Stimulated activated CD4-positive, alpha-beta T cell treated with anti-CD3 and anti-CD28 coated beads, Interleukin-1b, Interleukin-23, amount 100 ng/mL, for 48 hours (primary cell): ENCODE measurements at places on chromosomes 7 and 10.

DNA sequence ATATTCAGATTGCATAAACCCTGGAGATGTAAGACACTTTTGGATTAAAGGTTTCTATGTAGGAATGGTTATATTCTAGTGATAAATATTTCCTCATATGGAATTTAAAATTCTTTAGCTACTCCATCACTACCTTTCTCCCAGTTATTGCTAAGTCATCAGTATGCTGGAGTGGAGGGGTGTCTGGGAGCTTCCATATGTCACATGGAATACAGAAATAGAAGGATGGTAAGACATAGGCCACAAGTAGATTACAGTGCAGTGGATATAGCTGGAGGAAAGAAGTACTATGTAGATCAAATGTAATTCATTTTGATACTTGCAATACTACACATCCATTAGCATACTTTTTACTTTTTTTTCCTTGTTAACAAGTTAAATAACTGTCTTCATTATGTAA lies 428.4 kb downstream of the ARL4A start:
- no peak for DNase-seq

- no peak for DNase-seq
These were observed 70.4 kb upstream of the ITPRID1 start for GRCh38 chr7:31443457-31443856.

DNA sequence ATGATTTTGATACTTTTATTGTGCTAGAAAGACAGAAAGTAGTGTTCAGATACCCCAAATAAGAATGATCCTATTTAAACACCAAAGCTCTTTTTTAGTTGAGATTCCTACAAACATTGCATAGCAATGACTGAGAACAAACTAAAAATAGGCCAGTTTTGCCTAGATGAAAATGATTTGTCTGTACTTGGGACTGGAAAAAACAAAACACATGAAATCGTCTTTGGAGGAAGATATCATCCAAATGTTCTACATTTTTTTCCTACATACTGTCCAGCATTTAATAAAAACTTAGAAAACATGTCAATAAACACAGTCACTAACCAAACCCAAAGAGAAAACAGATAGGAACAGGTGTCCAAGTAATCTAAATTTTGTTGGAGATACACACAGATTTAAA lies 111.6 kb upstream of the MEOX2 start:
- no peak for DNase-seq

- no peak for DNase-seq
These were observed 87.4 kb downstream of the BMS1 start for GRCh38 chr10:42869977-42870350.

- no peak for DNase-seq
These were observed 214.8 kb downstream of the DGKB start for GRCh38 chr7:14687777-14688176.

- no peak for DNase-seq
These were observed 8.5 kb downstream of the SP8 start for GRCh38 chr7:20778063-20778721.

- DNase-seq, result no peak
These were observed 15.6 kb downstream of the NCOA4 start for GRCh38 chr10:46014683-46015405.

GRCh38 chr10:119830851-119831250 lies 41.8 kb downstream of the MCMBP start:
- DNase-seq, result no peak
